ENCODE measurements at places on chromosomes 3 and 15. TPM values are rescaled to one million over a fixed set of nuclear protein-coding genes. Genes with fewer than 3 reads are reported as not detected.
A peak's percentile ranks its signal among the peaks of the same experiment; 100 is the strongest.

- peak; percentile 70 for DNase-seq
These were observed 27.0 kb upstream of the POLG start for GRCh38 chr15:89361451-89362202.

Gene IL20RB
- 2.1 TPM for total RNA-seq

GRCh38 chr15:28900892-28901586 lies 15.3 kb downstream of the APBA2 start:
- no peak for DNase-seq

- DNase-seq: no peak
These were observed 17.5 kb upstream of the NMD3 start for GRCh38 chr3:161203485-161204098.

DNA sequence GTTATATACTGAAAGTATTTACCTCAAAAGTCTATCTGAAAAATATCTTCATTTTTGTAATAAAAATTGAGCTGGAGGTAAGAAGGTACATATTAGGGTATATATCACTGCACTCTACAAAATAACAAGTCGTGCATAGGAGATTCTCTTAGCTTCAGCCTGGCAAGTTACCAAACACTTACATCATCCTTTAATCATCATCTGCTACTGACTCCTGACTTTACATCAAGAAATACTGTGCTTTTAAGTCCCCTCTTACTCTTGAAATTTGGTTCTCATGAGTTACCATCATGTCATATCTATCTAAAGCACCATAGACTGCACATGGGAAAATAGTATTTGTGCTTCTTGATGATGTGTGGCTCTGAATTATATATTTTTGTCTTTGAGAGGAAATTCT lies 50.8 kb downstream of the LYSMD4 start:
- DNase-seq: no peak

- no peak for DNase-seq
These were observed 39.1 kb upstream of the GLCE start for GRCh38 chr15:69121198-69121828.

GRCh38 chr3:12495749-12496452 lies 11.6 kb downstream of the TSEN2 start:
- no peak for DNase-seq

GRCh38 chr3:87733671-87734367 lies 325.0 kb downstream of the CGGBP1 start:
- no peak for DNase-seq

- DNase-seq: no peak
These were observed 634 bp downstream of the ZMAT3 start for GRCh38 chr3:179071027-179071322.

GRCh38 chr3:55965776-55966175 lies 478.7 kb upstream of the WNT5A start:
- no peak for DNase-seq

DNA sequence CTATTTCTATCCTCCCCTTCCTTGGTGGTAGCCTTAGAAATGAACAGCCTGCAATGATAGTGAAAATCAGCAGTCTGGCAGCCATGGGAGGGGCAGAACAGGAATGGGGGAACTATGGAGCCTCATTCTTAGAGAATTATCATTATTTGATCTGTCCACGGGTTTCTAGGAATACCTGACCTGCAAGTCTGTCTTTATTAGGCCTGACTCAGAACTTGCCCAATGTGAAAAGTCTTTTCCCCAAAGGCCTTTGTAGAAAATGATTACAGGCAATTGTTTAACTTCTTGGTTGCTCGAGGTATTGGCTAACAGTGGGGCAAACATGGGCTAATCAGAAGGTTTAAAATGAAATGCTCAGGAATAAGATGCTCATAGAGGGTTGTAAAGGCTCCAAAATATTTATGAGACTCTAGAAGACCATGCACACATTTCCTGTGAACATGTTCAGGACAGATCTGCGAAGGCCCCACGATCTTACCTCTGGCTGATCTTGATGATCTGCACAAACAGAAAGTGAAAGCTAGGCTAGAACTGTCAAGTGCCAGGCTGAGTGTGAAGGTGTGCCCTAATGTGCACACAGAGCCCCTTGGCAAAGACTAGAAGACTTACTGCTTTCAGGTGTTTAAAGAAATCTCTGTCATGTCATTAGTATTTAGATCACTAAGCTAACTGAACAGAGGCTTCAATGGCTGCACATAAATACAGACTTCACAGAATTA lies 39.6 kb upstream of the LAMP3 start:
- DNase-seq: peak; percentile 65

Gene ROBO2
- total RNA-seq: not detected

Gene GORASP1
- 11.0 TPM for total RNA-seq

DNA sequence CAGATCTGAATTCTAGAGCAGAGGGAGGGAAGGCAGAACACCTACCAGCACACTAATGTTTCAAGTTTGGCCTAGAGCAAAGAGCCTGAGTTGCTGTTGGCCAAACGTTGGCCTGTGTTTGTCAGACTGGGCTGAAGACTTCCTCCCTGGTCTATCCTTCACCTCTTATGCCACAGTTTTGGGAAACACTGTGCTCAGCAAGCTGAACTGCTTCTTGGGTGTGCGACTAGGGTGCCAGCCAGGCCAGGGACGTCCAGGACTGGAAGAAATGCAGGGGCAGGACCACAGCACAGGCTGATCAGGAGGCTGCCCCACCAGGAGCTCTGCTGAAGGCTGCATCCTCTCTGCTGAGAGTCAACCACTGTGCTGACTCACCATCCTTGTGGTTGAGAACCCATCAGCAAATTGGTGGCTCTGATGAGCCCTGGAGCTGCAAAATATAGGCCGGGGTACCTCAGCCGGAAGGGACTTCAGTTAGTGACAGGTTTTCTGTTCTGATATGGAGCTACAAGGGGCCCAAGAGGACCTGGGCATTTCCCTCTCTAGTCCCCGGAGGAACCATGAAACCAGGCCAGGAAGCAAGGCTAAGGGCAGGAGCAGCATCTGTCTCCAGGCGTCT lies 131.6 kb upstream of the RASGRP1 start:
- peak; percentile 90 for DNase-seq

GRCh38 chr3:162034368-162034767 lies 537.8 kb downstream of the OTOL1 start:
- DNase-seq: no peak

Gene ECE2
- not detected for total RNA-seq

- no peak for DNase-seq
These were observed 88.0 kb downstream of the PIK3R4 start for GRCh38 chr3:130658678-130659077.

Gene ADAMTS7
- total RNA-seq: not detected

Gene SERINC4
- 0.39 TPM for total RNA-seq

- DNase-seq: no peak
These were observed 180.5 kb upstream of the VEPH1 start for GRCh38 chr3:157683668-157684067.

Gene HESX1
- total RNA-seq: 0.68 TPM

DNA sequence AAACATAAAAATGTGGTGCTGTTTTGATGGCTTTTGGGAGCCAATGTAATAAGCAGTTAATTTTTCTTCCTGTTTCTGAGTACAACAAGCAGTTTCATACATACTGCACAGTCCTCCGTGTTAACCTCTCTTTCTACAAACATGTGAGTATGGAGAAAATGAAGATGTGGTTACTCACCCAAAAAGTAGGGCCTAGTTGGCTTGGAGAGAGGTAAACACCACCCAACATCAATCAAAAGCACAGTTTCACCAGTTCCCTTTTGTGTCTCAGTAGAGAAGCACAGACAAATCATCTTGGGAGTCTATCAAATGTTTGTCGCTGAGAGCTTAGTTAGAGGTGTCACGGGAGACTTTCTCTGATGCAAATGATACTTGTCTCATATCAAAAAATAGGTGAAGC lies 320.2 kb downstream of the UNC13C start:
- no peak for DNase-seq

Gene WNT5A
- not detected for total RNA-seq

DNA sequence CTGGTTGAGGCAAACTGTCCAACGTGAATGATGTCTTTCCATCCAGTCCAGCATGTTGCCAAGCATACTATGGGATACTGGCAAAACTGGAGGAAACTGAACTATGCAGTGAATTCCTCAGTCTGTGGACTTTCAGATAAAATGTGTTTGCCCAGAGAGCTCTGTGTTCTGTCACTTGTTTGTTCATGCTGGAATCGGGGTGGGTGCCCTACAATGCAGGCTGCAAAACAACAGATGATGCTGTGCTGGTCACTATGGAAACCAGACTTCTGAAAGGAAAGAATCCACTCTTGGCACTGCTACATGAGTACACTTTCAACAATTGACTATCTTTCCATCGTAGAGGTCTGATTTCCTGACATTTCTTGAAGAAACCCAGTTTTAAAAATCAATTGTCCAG lies 272.5 kb upstream of the ARHGEF26 start:
- no peak for DNase-seq

DNA sequence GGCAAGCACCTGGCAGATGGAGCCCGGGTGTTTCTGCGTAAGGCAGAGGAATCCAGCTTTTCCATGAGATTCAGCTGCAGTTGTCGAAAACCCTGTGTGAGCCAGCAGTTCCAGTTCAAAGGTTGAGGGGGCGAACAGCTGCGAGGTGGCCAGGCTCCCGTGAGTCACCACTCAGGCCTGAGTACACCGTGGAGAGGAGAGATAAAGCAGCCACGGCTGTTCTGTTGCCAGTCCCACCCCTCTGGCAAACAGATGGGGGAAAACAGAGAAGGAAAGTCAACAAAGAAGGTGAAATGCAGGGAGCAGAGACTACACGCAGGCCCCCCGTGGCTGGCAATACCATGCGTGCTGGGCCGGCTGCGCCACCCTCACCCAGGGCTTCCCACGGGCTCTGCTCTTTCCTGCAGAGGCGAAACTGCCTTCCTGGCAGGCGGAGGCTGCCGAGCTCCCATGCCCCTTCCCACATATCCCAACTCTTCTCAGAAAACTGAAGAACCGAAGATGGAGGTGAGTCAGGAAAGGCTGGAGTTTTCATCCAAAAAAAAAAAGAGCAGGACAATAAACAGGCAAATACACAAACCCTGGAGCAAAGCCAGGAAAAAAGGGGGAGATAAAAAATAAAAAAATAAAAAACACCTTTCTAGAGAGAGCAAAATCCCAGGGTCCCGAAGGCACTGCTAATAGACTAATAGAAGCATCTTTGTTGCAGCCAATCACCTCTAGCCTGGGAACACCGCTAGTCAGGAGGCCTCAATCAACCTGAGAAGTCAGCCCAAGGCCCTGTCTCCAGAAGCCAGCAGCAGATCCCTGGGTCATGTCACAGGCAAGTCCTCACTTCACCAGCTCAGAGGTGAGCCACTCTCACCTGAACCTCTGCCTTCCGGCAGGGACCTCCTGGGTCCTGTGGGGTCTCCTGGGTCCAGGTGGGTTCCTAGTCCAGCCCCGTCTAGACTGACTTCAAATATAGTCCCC lies 37.7 kb downstream of the FAM174B start:
- DNase-seq: no peak

- DNase-seq: no peak
These were observed 182.6 kb upstream of the ROPN1 start for GRCh38 chr3:124174476-124174875.

GRCh38 chr15:30906366-30906765 lies 2.7 kb downstream of the FAN1 start:
- no peak for DNase-seq

DNA sequence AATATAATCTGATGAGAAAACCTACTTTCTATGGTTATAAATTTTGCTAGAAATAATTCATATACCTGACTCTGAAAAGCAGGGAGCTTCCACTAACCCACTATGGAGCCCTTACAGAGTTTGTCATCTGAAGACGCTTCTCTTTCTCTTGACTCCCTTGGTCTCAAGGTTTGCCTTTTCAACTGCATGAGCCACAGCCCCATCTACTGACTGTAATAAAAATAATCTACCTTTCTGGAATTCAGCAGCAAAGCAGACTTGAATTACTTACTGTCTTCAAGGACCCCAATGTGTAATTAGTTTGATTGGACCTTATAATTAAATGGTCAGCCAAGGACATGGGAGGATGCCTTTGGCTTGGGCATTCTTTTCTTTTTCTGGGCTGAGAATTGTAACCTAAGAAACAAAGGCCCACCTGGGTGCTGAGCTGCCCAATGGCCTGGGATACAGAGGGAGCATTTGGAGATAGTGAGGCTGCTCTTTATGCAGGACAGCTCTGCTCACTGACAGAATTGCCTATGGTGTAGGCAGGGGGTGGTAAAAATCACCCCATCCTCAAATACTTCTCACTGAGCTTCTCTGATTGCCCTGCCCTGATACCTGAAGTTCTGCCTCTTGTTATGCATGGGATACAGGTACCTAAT lies 178.6 kb upstream of the TRIM42 start:
- no peak for DNase-seq

Gene FRMD4B
- total RNA-seq: 7.7 TPM

Gene GOLGA8H
- total RNA-seq: 0.24 TPM

Gene GPR176
- not detected for total RNA-seq

DNA sequence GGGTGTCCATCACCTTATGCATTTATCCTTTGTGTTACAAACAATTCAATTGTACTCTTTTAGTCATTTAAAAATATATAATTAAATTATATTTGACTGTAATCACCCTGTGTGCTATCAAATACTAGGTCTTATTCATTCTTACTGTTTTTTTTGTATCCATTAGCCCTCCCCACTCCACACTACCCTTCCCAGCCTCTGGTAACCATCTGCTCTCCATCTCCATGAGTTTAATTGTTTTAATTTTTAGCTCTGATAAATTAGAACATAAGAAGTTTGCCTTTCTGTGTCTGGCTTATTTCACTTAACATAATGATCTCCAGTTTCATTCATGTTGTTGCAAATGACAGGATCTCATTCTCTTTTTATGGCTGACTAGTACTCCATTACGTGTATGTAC lies 16.8 kb downstream of the C3orf20 start:
- no peak for DNase-seq

Gene MFSD1
- total RNA-seq: 22.2 TPM

GRCh38 chr15:59011262-59011952 lies 23.9 kb downstream of the RNF111 start:
- no peak for DNase-seq

GRCh38 chr15:50881121-50882048 lies 27.1 kb upstream of the AP4E1 start:
- no peak for DNase-seq

DNA sequence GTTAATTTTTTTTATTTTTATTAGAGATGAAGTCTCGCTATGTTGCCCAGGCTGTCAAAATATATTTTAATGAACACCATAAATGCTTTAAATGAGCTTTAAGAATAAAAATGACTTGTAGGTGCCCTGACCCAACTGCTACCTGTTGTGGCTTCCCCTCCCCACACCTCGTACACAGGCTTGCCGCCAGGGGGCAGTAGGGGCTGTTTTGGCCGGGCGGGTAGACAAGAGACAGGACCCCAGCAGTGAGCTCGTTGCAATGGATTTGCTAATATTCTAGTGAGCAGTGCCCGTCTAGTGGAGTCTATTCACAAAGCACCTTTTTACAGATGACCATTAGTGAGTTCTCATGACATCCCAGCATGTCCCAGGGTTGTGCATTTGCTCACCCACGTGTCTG lies 418.1 kb downstream of the OCA2 start:
- DNase-seq: no peak

Gene AQR
- total RNA-seq: 37.0 TPM

GRCh38 chr3:124770336-124771082 lies 40.3 kb downstream of the UMPS start:
- no peak for DNase-seq

DNA sequence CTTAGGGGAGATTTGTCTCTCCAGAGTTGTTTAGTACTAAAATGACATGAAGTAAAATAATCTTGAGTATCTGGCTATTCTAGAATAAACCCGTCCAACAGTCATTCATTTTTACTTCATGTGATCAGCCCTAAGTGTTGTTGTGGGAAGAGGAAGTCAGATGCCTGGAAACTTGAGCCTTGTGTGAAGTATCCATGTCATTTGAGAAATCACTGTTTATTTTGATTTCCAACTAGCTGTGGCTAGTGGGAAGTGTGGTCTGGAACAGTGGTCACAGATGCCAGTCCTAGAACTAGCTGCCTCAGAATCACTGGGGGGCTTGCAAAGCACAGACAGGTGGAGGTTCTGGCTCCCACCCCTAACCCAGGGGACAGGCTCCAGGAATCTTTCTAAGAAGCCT lies 77.7 kb upstream of the LIMD1 start:
- no peak for DNase-seq

Data from activated CD8-positive, alpha-beta T cell treated with anti-CD3 and anti-CD28 coated beads, Interleukin-2, amount 10 ng/mL, durations not matched to agents 7 days and 5 days (primary cell).